ENCODE measurements at places on chromosomes 7 and 10.

DNA sequence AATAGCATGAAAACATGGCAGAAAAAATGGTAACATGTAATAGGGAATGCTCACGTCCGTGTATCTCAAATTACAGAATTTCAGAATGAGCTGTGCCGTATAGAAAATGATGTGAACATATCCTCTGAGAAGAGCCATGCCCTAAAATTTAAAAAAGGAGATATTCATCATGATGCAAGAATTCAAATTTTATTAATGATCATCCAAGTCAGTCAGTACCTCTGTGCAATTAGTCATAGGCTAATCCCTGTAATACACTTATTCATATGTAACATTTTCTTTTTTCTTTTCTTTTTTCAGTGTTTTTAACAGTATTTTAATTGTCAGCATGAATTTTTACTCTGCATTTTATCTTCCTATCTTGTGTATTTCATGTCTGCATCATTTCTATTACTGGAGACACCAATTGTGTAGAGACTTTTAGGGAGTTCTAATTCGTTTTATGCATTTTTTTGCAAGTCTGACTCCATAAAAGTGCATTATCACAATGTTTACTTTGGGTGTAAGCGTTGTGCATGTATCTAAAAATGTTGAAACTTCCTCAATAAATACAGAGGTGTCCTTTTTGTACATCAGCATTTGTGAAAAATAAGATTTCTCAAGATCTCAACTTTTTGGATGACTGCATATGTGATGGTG, 1103.7 kb upstream of the CELF2 start:
- DNase-seq, result no peak

DNA sequence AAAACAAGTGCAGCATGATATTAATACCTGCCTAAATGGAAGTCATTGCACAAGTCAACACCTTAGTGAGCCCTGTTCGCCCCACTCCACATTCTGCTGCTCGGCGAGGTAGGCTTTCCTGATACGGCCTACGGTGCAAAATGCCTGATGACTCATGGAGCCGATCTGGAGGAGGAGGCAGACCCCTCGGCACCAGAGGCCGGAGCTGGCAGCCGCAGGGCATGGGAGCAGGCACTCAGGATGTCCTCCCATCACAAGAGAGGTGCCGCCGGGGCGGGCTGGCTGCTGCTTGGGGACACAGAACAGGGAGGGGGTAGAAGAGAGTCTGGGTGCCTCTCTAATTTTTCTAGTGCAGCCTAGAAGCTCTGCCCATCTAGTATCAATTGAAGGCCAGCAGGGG, 418.5 kb upstream of the MGMT start:
- no peak for DNase-seq

DNA sequence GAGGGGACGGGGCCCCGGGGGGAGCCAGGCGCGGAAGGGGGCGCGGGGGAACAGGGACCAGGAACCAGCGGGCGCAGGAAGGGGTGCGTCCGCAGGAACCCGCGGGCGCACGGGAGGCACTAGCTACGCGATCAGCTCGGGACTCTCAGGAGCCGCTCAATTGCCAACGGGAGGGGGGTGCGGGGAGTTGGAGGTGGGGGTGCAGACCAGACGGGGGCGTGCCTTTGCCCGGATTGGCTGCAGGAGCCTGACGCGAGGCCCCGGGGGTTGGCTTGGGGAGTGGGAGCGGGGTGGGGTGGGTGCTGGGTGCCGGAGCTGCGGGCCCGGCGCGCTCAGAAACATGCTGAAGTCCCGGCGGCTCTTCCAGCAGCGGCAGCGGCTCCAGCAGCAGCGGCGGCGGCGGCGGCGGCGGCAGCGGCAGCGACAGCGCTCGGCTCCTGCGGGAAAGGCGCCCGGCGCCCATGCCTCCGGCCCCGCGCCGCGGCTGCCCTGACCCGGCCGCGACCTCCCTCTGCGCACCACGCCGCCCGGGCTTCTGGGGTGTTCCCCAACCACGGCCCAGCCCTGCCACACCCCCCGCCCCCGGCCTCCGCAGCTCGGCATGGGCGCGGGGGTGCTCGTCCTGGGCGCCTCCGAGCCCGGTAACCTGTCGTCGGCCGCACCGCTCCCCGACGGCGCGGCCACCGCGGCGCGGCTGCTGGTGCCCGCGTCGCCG, at the start of gene ADRB1:
TSS of gene ADRB1 (plus strand) at position 335 of the 715 bp plus-strand sequence. CDS start at position 602, 267 bp downstream.
- no peak for DNase-seq

DNA sequence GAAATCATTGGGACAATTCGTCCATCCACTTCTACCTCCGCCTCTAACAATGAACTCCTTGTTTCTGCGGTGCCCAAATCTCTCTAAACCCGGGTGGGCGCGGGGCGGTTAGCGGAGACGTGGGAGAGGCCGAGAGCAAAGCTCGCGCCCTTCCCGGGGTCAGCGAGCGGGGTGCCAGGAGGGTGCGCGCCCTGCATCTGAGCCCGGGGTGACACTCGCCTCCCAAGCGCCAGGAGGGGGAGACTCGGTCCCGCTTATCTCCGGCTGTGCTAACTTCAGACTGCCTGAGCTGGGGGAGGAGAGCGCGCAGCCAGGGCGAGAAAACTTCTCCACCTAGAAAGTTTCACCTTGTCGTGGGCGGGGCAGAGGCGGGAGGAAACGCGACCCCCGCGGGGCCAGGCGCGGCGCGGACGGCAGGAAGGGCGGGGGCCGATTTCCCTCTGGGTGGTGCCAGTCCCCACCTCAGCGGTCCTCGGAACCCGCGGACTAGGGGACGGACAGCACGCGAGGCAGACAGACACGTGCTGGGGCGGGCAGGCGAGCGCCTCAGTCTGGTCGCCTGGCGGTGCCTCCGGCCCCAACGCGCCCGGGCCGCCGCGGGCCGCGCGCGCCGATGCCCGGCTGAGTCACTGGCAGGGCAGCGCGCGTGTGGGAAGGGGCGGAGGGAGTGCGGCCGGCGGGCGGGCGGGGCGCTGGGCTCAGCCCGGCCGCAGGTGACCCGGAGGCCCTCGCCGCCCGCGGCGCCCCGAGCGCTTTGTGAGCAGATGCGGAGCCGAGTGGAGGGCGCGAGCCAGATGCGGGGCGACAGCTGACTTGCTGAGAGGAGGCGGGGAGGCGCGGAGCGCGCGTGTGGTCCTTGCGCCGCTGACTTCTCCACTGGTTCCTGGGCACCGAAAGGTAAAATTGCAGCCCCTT, at the start of gene MET:
TSS of gene MET (plus strand) at position 516 of the 915 bp plus-strand sequence. CDS start 26,889 bp downstream, outside the sequence.
- DNase-seq, result no peak

DNA sequence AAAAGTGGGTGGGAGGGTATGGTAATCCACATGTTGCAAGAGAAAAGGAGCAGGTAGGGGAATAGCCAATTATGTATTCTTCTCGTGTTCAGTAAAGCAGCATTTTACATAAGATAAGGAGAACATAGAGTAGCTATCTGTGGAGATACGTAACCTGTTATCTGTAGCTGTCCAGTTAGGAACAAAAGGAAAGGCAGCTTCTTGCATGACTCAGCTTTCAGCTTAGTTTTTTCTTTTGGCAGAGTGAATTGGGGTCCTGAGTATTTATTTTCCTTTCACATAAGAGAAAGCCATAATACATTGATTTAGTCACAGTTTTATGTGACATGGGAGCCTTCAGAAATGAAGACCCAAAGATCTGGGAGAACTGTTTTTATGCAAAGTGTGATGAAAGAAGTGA, 116.7 kb upstream of the IMMP2L start:
- DNase-seq, result no peak

GRCh38 chr7:127393368-127394058, 1.0 kb upstream of the ZNF800 start:
- no peak for DNase-seq

DNA sequence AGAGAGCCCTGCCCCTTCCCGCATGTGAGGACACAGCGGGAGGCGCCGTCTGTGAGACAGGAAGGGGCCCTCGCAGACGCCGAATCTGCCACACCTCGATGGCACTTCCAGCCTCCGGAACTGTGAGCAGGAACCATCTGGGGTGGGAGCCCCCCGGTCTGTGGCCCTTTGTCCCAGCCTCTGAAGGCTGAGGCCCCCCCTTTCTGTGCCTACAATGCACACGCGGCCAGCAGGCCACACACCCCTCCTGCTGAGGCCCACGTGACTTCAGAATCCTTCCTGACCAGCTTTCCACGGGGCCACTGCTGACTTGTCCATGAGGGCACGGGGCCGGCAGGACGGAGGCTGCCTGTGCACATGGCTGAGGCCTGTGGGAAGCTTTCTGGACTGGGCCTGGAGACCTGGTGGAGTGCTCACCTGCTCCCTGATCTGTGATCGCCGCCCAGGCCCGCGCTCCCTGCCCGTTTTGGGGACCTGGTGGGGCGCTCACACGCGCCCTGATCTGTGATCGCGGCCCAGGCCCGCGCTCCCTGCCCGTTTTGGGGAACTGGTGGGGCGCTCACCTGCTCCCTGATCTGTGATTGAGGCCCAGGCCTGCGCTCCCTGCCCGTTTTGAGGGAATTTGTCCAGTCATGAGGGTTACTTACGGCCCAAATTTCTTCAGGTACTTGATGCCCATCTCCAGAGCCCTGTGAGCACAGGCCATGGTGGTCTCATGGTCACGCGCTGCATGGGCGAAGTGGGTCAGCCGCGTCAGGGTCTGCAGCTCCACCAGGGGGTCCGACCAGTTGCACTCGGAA, 34.3 kb downstream of the CFAP46 start:
- DNase-seq, result no peak

DNA sequence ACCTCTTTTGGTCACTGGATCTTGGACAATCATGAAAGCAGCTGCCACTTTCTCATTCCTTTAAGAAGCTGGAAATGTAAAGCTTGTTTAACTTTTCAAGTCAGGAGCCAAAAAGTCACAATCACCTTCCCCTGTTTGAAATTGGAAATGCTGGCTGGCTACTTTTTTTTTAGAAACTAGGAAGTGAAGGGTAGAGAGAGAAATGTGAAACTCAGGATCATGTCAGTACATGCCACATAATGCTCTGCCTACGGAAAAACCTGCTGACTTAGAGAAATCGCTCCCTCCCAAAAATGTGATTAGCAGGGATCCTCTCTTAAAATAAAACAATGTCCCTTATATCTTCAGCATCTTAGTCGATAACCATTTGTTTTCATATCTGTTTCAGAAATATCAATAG, 188.4 kb upstream of the C7orf33 start:
- DNase-seq, result no peak

- DNase-seq, result no peak
Measured at GRCh38 chr10:132705173-132705572, 80.8 kb downstream of the NKX6-2 start.

- DNase-seq, result no peak
Measured at GRCh38 chr7:105600720-105601550, 19.6 kb upstream of the EFCAB10 start.

- DNase-seq, result no peak
Measured at GRCh38 chr10:76675561-76675950, 962.1 kb downstream of the KCNMA1 start.

DNA sequence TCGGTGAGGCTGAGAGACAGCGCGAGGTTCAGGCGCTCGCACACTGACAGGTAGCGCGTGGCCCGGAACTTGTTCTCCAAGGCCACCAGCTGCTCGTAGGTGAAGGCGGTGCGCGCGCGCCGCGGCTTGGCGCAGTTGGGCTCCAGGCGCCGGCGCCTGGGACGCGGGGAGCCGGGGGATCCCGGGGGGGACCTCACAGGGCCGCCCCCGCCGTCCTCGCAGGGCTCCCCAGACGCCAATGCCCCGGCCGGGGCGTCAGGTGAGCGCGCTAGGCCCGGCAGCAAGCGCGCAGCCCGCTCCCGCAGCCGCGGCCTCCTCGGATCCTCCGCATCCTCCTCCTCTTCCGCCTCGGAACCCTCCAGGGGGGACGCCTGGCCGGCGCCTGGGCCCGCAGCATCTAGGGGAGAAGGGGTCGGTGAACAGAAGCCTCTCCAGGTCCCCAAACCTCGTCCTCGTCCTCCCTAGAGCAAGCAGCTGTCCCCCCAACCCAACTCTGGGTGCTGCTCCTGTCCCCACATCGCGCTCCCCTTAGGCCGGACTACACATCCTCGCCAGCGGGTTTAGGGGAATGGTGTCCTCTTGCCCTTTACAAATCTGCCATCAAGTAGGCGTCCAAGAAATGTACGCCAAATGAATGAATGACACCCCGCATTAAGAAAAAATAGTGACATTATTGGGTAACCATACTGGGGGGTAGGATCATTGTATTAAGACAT, 1.9 kb downstream of the NKX1-2 start:
- no peak for DNase-seq

DNA sequence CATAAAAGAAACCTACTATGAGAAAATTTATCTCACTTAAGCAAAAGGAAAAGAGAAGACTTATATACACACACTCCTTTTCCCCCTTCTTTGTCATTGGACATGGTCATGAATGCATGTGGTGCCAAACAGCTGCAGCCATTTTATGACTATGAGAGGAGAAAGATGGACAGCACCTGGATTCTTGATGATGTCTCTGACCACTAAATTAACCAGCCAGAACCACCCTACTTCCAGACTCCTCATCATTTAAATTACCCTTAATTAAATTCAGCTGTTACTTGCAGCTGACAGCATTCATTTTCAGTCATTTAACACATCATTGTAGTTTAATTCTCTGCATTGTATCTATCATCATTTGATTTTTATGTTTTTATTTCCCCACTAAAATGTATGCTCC, 379.0 kb upstream of the HPS1 start:
- DNase-seq, result no peak

DNA sequence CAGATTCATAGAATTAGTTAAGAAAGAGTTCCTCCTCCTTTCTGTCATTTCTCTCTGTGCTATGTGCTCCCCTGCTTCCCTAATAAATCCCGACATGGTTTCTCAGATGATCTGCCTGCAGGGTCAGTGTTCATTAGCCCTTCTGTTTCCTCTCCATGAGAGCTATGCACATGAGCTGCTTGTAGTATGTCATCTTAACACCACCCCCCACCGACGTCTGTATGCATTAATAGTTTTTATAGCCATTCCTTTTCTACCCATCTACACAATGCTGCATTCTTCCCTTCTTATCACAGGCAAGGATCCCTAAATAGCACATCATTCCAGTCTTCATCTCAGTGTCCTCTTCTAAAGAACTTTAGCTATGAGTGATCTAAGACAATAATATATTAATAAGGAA, 809.1 kb downstream of the ANKRD7 start:
- DNase-seq, result no peak

GRCh38 chr10:103789771-103790201, 65.6 kb downstream of the SH3PXD2A start:
- no peak for DNase-seq

DNA sequence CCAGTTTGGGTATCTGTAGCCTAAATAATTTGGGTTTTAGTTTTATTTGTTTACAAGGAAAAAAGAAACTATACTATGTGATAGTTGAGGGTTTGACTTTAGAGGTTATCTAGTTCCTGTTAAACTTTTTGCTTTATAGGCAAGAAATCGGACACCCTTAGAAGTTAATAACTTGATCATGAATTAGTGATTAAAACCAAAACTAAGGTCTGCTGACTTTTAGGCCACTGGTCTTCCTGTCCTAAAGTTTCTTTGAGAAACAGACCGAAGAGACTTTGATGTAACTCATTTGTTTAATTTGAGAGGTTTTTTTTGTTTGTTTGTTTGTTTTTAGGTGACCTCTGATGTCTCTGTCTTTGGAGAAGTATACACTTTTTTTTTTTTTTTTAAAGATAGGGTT, 59.7 kb downstream of the PHTF2 start:
- no peak for DNase-seq

GRCh38 chr10:75229971-75230370, 5.8 kb downstream of the COMTD1 start:
- no peak for DNase-seq

Measured in stimulated activated CD8-positive, alpha-beta memory T cell treated with anti-CD3 and anti-CD28 coated beads, Interleukin-4, amount 100 ng/mL, for 1 hour (primary cell).